Fibroblast of villous mesenchyme (primary cell): ENCODE measurements at places on chromosomes 12 and 14.

DNA sequence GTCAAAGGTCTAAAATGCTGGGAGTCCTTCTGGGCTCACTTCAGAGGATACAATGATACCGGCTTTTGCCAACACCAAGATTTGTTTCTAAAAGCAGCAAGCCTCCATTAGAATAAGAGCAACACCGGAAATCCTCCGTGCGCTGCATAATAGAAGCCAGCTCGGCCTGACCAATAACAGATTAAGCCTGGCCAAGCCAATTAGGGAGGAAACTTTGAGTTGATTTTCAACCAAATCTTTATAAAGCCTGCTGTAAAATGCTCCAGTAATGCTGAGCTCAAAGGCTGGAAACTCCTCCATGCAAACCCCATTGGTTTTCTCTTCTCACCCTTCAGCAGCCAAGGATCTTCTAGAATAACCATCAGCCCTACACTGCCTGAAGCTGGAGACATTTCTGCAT, 150.1 kb downstream of the NTF3 start:
- DNase-seq = no peak

- no peak for DNase-seq
These were observed 196.0 kb downstream of the DUSP6 start for GRCh38 chr12:89156340-89156739.

DNA sequence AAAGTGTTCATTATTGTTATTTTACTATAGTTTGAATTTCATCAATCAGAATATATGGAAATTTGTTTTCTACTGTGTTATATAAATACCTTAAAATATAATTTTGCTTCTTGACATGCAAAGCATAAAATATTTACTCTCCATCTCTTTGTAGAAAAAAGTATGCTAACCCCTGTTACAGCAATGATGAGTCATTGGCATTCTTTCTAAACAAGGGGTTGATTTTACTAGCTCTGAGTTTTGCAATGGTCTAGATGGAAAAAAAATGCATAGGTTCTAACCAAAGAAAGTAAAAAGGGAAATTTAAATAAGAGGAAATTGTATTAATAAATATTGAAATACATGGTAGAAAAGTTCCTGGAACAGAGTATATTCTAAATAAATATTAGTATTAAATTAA, 990.2 kb upstream of the ATXN7L3B start:
- peak; percentile 10 for DNase-seq

DNA sequence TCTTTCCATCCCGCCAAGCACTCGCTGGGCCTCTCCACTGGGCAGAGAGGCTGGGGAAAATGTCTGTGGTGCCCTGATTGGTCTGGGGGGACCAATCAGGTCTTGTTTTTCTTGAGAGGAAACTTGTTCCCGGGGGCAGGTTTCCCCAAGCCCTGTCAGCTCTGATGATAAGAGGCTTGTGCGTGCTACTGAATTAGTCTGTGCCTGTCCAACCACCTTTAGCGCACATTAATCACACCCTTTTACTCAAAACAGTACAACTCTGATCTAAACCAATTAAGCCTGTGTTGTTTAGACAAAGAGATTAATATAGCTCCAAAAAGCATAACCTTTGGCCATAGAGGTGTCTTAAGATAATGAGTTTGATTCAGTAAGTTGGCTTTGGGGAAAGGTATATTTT, 580.4 kb downstream of the VRK1 start:
- DNase-seq = no peak

GRCh38 chr14:101284711-101285110, 276.6 kb upstream of the DIO3 start:
- no peak for DNase-seq

DNA sequence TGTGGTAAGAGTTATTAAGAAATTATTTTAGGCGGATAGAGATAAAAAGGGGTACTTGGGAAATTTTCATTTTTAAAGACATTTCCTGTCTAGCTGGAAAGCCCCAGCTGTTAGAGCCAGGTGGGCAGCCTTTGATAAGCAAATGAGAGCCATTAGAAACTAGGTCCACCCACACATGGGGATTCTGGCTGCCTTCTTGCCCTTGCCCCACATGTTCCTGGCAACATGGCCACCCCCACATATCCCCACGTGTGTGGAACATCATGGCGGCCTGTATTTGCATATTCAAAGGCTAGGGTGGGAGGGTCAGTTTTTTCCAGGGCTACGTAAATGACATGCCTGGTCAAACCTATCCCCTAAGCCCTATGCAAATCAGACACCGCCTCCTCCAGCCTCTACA, 1382.1 kb downstream of the AACS start:
- DNase-seq = no peak

GRCh38 chr12:48201091-48201490, 2.0 kb downstream of the OR10AD1 start:
- DNase-seq = no peak

- DNase-seq = no peak
These were observed 10.3 kb downstream of the KIF26A start for GRCh38 chr14:104148433-104149277.

DNA sequence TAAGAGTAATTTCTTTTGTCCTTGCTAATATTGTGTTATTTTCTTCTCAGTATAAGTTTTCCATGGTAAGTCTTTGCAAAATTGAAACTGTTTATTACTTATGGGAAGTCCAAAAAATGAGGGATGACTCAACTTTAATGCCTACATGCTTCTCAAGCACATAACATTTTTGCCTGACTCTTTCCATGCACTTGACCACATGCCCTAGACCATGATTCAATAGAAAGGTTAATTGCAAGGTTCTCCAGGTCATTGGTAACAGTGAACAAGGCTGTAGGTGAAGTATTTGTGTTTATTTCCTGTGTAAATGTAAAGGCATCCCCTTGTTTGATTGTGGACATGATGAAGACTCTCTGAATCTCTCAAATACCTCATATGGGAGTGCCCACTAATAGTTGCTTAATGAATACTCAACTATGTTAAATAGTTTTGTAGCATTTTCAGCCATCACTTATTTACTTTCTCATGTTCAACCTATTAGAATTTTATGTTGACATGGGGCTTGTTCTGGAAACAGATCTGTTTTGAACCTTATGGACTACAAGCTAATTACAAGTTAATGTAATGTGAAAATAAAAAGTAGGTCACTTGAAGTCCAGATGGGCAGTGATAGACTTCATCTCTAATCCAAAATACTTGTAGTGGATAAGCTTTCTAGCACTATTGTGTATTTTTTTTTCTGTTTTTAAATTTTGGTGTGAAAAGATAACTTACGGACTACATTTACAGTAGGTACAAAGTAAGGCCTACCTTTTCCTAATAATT, 131.7 kb downstream of the TMTC2 start:
- DNase-seq = peak; percentile 3

- DNase-seq = no peak
These were observed 200.9 kb upstream of the C14orf180 start for GRCh38 chr14:104378698-104379113.

- peak; percentile 51 for DNase-seq
These were observed 22.9 kb downstream of the SPTLC2 start for GRCh38 chr14:77593501-77593961.

GRCh38 chr12:3746758-3747157, 6.2 kb downstream of the CRACR2A start:
- DNase-seq = no peak

DNA sequence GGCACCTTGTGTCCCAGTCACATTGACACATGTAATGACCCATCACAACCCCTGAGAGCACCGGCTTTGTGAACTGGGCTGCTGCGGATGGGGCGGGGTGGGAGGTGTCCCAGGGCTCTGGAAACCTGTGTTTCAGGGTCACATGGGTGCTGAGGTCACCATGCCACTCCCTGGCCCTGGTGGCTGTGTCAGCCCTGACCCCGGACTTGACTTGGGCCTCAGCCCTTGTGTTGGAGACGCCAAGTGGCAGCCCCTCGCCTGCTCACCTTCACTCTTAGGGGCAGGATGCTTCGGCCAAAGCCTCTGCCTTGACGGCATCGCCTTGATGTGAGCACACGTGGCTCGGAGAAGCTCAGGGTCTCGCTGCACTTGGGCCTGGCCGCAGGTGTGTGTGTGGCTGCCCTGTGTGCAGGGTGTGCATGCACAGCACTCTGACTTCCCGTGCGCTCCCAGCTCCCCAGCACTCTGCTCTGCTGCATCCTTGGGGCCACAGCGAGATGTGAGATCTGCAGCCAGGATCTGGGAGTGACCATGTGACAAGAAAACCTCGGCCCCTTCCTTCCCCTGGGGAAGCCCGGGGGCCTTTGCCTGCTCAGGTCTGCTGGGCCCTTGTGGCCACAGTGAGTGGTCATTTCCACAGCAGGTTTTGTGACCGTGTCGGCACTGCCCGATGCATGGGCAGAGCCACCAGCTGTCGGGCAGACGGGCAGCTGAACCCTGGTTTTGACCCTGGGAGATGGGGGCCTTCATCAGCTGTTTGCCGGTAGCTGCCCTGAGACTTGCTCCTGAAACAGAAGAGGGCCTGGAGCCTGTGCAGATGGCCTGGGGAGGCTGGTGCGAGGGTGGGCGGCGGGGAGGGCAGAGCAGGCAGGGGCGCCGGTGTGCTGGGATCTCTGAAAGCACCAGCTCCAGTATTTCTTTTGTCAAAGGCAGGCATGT, 167.4 kb downstream of the KIF26A start:
- no peak for DNase-seq

DNA sequence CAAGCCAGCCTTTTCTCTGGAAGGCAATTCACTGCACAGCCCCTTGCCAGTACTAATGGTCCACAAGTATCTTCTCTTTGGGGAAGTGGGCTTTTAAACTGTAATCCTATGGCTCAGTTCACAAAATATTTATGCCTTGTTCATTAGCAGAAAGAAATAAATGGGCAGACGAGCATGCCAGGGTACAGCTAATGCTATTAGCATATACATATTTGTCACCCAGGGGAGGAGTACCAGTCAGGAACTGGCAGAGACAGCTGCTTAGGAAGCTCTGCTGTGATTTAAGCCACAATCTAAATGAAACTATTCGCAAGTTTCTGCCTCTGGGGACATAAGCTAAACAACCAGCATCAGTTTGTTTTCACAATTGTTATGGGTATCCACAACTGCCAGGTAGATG, 113.4 kb upstream of the CCDC198 start:
- no peak for DNase-seq

DNA sequence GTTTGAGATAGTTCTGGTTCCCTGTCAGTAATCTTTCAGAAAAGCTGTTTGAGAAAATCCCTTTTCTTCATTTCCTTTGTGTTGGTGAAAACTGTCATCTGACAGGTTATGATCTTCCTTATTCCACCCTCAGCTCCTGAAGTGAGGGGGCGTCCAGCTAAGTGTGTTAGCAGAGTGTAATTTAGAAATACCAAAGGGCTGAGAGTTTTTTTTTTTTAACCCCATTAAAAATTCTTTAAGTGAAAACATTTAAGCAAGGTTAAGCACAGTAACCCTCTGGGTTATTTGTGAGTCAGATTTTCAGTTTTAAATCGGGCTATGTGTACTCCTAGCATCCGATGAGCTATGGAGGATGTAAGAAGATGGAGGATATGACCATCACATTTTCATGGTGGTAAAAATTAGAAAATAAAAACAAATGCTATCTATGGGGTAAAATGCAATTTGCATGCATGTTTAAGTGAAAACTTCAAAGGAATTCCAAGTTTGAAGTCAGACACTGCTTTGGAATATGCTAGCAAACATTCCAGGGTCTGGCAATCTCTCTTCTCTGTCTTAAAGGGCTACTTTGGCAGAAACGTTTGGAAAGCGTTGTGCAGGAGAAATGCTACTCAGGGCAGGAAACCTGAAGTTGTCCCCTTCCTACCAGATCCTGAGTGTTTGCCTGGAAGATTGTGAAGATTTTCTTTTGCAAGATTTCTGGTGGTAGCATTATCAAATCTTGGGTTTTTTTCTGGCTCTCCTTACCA, 197.0 kb upstream of the PRICKLE1 start:
- no peak for DNase-seq

DNA sequence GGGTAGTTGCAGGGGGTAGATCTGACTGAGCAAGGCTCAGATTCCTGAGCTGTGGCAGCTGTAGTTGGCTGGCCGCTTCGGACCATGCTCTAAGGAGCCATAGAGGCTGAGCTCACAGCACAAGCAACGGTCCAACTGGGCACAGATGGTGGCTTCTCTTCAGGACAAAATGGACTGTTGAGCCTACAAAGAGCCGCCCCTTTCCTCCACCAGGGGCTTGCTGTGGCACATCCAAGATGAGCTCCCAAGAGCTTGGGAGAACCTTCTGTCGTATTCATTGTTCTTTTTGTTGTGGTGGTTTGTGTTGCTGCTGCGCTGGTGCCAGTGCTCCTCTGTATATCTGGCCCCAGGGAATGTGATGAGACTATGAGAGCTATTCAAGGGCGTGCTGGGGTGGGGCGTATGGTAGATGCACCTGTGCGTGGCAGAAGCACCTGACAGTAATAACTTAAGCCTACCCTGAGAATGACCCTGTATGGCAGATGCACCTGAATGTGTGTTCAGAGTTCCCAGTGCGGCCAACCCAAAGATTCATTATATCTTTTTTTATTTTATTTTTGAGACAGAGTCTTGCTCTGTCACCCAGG, 17.8 kb upstream of the LGALS3 start:
- DNase-seq = no peak

- no peak for DNase-seq
These were observed 79.0 kb upstream of the KCNA1 start for GRCh38 chr12:4830556-4831210.

DNA sequence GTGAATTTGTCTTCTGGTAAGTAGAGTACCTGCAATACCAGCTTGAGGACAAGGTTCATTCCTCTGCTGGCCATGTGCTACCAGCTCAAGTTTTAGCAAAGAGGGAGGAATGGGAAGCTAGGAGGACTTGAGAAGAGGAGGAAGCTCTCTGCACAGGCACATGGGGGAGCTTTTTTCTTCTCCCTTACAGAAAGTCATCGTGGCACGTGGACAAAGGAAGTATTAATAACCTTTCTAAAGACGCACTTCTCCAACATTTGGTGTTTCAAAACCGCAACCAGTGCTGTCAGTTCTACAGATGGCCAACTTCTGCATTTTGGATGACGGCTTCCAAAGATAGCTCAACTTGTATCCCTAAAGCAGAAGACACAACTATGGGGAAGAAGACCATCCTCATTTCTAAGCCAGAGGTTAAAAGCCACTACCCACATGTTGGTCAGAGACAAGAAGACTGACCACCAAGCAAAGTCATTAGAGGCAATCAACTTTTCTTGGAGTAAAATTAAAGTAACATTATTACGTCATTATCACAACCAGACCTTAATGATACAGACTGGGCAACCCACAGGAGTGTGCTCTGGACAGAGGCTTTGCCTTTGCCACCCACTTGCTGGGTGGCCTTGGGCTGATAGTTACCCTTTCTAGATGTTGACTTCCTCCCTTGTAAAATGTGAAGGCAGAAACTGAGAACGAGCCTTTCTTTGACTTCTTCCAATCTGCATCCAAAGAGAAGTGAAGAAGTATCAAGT, 12.3 kb upstream of the TMED10 start:
- no peak for DNase-seq
